Esophagus muscularis mucosa (tissue), 4 donors: ENCODE measurements at places on chromosomes 3 and 15. TPM values are rescaled to one million over a fixed set of nuclear protein-coding genes. Genes with fewer than 3 reads are reported as not detected.

The STAB1 gene
- total RNA-seq = 101 TPM

The MFN1 gene
- 48.6 TPM for total RNA-seq

The GABRB3 gene
- 4.3 TPM for total RNA-seq

The AADACL2 gene
- 0.33 TPM for total RNA-seq

The BLM gene
- total RNA-seq = 0.65 TPM

The DPPA2 gene
- not detected for total RNA-seq

The ZNF501 gene
- 7.2 TPM for total RNA-seq

The SLITRK3 gene
- 17.0 TPM for total RNA-seq

The NPRL2 gene
- total RNA-seq = 16.7 TPM

The LRRC57 gene
- 19.1 TPM for total RNA-seq

The LRRC34 gene
- total RNA-seq = 2.9 TPM

The CLDN16 gene
- not detected for total RNA-seq

The TICRR gene
- 0.06 TPM for total RNA-seq

The LHFPL4 gene
- 0.17 TPM for total RNA-seq

The SERPINI2 gene
- total RNA-seq = not detected

The CCDC54 gene
- not detected for total RNA-seq

The C3orf80 gene
- 0.26 TPM for total RNA-seq

The HCN4 gene
- 0.17 TPM for total RNA-seq

The GRAMD2A gene
- 2.5 TPM for total RNA-seq

The PLA2G4D gene
- not detected for total RNA-seq

The STIMATE gene
- total RNA-seq = 23.6 TPM

The SPINK8 gene
- total RNA-seq = not detected

The TRH gene
- total RNA-seq = not detected

The CADPS gene
- 1.4 TPM for total RNA-seq

The GASK1A gene
- total RNA-seq = 10.2 TPM

The DLEC1 gene
- 0.42 TPM for total RNA-seq

The SMCO1 gene
- not detected for total RNA-seq

The PHC3 gene
- total RNA-seq = 73.1 TPM

The KPNA1 gene
- total RNA-seq = 28.2 TPM

The ZNF660 gene
- total RNA-seq = 2.7 TPM

The ZNF502 gene
- total RNA-seq = 5.2 TPM

The TEX9 gene
- 4.6 TPM for total RNA-seq
